Naive thymus-derived CD8-positive, alpha-beta T cell (primary cell): ENCODE measurements at places on chromosomes 4 and X.

DNA sequence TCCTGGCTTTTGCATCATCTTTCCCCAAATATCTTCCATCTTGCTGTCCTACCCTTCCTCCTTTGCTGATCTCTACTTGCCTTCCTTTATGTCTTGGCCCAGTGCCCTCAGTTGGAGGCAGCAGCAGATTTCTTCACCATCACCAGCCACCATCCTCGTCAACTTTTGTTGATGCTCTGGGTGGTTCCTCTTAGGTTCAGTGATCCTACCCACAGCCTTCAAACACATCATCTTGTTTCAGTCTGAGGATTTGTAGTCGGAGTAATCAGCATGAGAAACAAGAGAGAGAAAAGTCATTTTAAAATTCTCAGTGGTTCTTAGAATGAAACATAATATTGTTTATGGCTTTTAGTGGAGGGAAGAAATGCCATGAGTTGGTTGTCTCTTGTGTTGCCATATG, 65.8 kb downstream of the FTHL17 start:
- H3K4me1 ChIP-seq = no peaks in the 10 kb centered on the region
- no peaks in the 10 kb centered on the region for H3K36me3 ChIP-seq
- no peak for DNase-seq
- H3K4me3 ChIP-seq = no peak overlapping the region
- H3K27ac ChIP-seq = no peak overlapping the region

DNA sequence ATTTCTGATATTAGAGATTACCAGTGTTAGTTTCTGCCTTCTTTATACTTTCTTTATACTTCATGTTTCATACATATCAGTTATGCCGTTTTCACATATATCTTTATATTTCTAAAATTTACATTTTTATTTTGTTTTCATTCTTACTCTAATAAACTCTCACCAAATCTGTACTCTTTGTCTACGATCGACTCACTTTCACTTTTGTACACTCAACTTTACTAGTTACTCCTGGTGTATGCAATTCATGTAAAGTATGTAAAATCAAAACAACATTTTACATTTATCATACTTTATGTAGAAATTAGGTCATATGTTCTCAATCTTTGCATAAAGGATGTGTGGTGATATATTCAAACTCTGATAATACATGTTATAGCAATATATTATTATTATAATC, 59.9 kb downstream of the UGT2A3 start:
- H3K27ac ChIP-seq = no peak overlapping the region
- H3K4me3 ChIP-seq = no peak overlapping the region
- no peaks in the 10 kb centered on the region for H3K27me3 ChIP-seq
- DNase-seq = no peak

DNA sequence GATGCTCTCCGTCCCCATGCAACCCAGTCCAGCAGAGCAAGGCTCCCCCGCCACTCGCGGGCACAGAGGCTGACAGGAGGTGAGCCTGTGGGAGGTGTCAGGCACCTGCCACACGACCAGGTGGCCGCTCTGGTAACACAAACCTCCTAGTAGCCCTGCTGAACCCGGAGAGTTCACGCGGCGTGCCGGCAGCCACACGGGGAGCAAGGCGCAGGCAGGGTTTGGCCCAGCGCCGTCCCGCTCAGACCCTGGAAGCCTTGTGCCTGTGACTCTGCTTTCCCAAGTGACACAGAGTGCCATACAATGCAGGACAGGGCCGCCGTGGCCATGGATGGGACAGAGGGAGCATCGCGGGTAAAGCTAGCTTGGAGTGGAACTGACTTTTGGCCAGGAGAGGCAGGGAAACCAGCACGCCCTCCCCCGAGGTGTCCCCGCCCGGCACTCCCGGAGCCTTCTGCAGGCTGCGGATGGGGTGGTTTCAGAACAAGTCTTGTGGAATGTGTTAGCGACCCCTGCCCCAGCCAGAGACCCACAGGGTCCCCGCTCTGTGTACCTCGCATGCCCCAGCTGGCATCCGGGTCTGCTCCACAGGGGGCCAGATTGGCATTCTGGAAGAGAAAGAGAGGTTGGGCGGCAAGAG, 44.7 kb upstream of the AFAP1 start:
- no peak overlapping the region for H3K4me3 ChIP-seq
- DNase-seq = no peak
- H3K36me3 ChIP-seq = no peaks in the 10 kb centered on the region

DNA sequence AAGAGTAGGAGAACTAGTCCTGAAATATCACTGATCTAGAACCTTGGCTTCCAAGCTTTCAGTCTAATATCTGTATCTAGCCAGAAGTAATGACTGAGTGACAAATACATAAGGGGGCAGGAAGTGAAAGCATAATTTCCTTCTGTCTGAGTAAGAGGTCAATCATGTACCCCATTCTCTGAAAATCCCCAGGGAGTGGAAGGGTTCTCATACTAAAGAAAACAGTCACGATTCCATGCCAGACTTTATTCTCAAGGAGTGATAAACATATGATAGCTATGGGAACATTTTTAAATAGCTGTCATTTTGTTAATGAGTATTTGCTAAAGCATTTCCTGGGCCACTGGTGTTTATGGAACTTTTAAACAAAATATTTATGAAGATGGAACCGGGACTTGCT, 308.5 kb downstream of the ARHGAP24 start:
- no peaks in the 10 kb centered on the region for H3K27me3 ChIP-seq
- no peak for DNase-seq
- H3K36me3 ChIP-seq = no peaks in the 10 kb centered on the region
- H3K4me1 ChIP-seq = peaks cover 4% of the 10 kb centered on the region

DNA sequence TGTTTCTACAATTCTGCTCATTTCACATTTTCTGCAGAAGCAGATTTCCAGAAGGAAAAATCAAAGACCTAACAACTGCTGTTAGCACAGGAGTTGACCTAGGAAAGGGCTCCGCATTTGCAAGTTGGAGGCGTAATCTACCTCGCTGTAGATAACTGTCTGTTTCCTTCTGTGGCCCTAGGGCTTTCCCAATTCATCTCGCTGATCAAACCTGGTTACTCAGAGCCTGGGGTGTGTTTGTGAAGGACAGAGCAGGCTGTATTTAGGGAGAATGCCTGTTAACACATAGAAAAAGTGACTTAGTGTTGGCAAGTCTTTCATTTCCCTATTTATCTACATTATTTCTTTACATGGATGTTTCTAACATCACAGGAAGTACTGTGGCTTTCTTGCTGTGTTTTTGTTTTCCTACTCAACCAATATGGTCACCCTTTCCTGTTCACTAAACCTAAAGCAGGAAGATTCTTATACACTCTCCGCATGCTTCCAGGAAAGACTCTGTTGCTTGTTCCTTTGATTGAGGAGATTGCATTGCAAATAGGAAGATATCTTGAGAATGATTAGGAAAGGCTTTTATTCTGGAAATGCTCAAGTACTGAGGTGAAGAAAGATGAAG, 40.5 kb downstream of the AGA start:
- H3K27me3 ChIP-seq = peaks cover 2% of the 10 kb centered on the region
- DNase-seq = no peak
- peaks cover 13% of the 10 kb centered on the region for H3K36me3 ChIP-seq
- peak overlapping the region; percentile 89 for H3K27ac ChIP-seq
- peak overlapping the region; percentile 59 for H3K4me3 ChIP-seq

- H3K27me3 ChIP-seq = peaks cover 8% of the 10 kb centered on the region
- H3K27ac ChIP-seq = no peak overlapping the region
- no peaks in the 10 kb centered on the region for H3K4me1 ChIP-seq
- DNase-seq = no peak
These were observed 3.4 kb upstream of the GABRE start for GRCh38 chrX:151977923-151978322.

- no peaks in the 10 kb centered on the region for H3K27me3 ChIP-seq
- no peak for DNase-seq
- H3K4me3 ChIP-seq = no peak overlapping the region
These were observed 1176.2 kb downstream of the PCDH7 start for GRCh38 chr4:31896349-31896748.

DNA sequence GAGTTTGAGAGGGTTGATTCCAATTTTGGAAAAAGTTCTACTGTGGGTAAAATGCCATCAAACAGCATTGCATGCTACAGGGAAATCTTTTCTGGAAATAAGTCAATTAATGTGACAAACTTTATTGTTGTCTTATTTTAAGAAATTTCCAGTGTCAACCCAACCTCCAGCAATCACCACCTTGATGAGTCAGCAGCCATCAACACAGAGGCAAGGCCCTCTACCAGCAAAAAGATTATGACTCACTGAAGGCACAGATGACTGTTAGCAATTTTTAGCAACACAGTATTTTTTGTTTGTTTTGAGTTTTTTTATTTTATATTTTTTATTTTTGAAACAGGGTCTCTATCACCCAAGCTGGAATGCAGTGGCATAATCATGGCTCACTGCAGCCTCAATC, 165.4 kb upstream of the C1QTNF7 start:
- H3K4me3 ChIP-seq = no peak overlapping the region
- no peaks in the 10 kb centered on the region for H3K4me1 ChIP-seq
- no peak overlapping the region for H3K27ac ChIP-seq
- H3K36me3 ChIP-seq = no peaks in the 10 kb centered on the region

DNA sequence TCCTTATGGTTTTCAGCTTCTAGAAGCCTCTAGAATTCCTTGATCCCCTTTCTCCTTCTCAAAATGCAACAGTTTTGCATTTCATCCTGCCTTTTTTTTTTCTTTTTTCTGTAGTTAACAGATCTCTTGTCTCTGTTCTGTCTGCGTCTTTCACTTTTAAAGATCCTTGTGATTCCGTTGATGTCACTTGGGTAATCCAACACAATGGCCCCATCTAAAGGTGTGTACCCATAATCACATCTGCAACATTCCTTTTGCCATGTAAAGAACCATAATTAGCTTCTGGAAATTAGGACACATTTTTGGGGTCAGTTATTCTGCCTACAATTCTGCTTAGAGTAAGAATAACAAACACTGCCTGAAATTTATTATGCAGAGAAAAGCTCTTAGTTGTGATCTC, 1180.9 kb upstream of the ADGRL3 start:
- no peak for DNase-seq
- H3K4me3 ChIP-seq = no peak overlapping the region
- H3K27ac ChIP-seq = no peak overlapping the region
- H3K27me3 ChIP-seq = no peaks in the 10 kb centered on the region

- H3K4me1 ChIP-seq = no peaks in the 10 kb centered on the region
- no peak overlapping the region for H3K27ac ChIP-seq
- no peaks in the 10 kb centered on the region for H3K36me3 ChIP-seq
- H3K4me3 ChIP-seq = no peak overlapping the region
- no peak for DNase-seq
These were observed 189.0 kb upstream of the HCCS start for GRCh38 chrX:10922159-10922558.

GRCh38 chr4:26237916-26238315, 82.9 kb upstream of the RBPJ start:
- H3K4me3 ChIP-seq = no peak overlapping the region
- no peaks in the 10 kb centered on the region for H3K36me3 ChIP-seq
- H3K4me1 ChIP-seq = peaks cover 3% of the 10 kb centered on the region
- H3K27me3 ChIP-seq = peaks cover 1% of the 10 kb centered on the region
- no peak overlapping the region for H3K27ac ChIP-seq
- DNase-seq = no peak

DNA sequence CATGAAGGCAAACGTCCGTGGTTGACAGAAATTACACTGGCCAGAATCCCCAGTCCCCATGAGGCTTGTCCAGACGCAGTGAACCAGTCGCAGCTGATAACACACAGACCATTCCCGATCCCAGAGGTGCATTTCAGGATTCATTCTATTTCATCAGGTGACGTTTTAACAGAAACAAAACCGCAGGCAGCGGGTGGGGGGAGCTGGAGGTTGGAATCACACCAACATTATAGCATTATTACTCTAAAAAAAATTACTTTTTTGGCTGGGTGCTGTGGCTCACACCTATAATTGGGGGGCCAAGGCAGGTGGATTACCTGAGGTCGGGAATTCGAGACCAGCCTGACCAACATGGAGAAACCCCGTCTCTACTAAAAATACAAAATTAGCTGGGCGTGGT, 25.2 kb downstream of the NOP14 start:
- H3K27ac ChIP-seq = peak overlapping the region; percentile 67
- peaks cover 32% of the 10 kb centered on the region for H3K4me1 ChIP-seq
- no peaks in the 10 kb centered on the region for H3K27me3 ChIP-seq
- no peak for DNase-seq
- no peaks in the 10 kb centered on the region for H3K36me3 ChIP-seq
- H3K4me3 ChIP-seq = no peak overlapping the region

- peaks cover 2% of the 10 kb centered on the region for H3K27me3 ChIP-seq
- H3K36me3 ChIP-seq = no peaks in the 10 kb centered on the region
- peaks cover 31% of the 10 kb centered on the region for H3K4me1 ChIP-seq
- H3K4me3 ChIP-seq = no peak overlapping the region
These were observed 4.3 kb downstream of the TMPRSS11E start for GRCh38 chr4:68451246-68452211.

DNA sequence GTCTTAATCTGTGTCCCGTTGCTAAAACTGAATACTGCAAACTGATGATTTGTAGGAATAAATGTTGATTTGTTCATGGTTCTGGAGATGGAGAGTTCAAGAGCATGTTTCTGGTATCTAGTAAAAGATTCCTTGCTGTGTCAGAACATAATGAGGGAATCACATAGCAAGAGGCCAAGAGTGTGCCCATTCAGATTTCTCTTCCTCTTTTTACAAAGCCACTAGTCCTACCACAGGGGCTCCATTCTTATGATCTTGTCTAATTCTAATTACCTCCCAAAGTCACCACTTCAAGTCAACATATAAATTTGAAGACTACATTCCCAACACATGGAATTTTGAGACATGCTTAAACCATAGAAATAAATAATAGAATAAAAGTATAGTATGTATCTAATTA, 608.8 kb upstream of the EPHA5 start:
- H3K27me3 ChIP-seq = no peaks in the 10 kb centered on the region
- H3K4me3 ChIP-seq = no peak overlapping the region
- no peaks in the 10 kb centered on the region for H3K36me3 ChIP-seq
- H3K4me1 ChIP-seq = no peaks in the 10 kb centered on the region
- H3K27ac ChIP-seq = no peak overlapping the region

GRCh38 chr4:147025042-147025441, 79.4 kb upstream of the TTC29 start:
- no peak overlapping the region for H3K27ac ChIP-seq
- no peaks in the 10 kb centered on the region for H3K36me3 ChIP-seq
- no peak overlapping the region for H3K4me3 ChIP-seq
- H3K27me3 ChIP-seq = no peaks in the 10 kb centered on the region

DNA sequence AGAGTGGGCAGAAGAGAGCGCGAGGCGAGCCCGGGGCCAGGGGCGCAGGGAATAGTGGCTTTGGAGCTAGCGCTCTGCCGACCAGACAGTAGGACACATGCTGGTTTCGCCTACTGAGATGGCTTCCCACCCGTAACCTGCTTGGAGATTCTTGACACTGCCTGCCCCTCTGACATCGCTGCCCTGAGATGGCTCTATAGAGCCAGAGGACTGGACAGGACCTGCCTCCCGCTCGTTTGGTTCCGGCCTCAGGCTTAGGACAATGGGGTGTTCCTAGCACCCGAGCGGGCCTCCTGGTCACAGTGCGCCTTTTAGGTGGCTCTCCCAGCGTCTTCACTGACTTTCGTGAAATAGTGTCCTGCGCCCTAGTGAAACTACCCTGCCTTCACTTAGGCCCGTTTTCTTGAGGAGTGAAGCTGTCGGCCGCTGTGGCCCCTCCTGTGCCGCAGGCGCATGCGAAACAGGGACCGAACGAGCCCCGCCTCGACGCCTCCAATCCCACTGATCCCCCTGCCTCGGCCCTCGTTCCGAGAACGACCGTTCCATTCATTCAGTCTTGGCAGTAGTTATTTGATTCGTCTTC, 608 bp downstream of the TAF1 start:
- H3K36me3 ChIP-seq = peaks cover 32% of the 10 kb centered on the region
- H3K4me1 ChIP-seq = peaks cover 38% of the 10 kb centered on the region
- peak overlapping the region; percentile 99 for H3K4me3 ChIP-seq
- peak overlapping the region; percentile 99 for H3K27ac ChIP-seq
- DNase-seq = peak; percentile 13
- no peaks in the 10 kb centered on the region for H3K27me3 ChIP-seq

GRCh38 chr4:68342134-68342533, 7.8 kb downstream of the YTHDC1 start:
- H3K4me3 ChIP-seq = peak overlapping the region; percentile 59
- peaks cover 72% of the 10 kb centered on the region for H3K4me1 ChIP-seq
- peaks cover 30% of the 10 kb centered on the region for H3K36me3 ChIP-seq
